PC-9 (cell line): ENCODE measurements at places on chromosomes 4 and X. TPM values are rescaled to one million over a fixed set of nuclear protein-coding genes. Genes with fewer than 3 reads are reported as not detected.

- no peak for DNase-seq
Measured at GRCh38 chr4:188624370-188624769, 485.1 kb downstream of the TRIML1 start.

- peak; percentile 45 for DNase-seq
Measured at GRCh38 chr4:152968806-152969394, 32.8 kb downstream of the FHDC1 start.

DNA sequence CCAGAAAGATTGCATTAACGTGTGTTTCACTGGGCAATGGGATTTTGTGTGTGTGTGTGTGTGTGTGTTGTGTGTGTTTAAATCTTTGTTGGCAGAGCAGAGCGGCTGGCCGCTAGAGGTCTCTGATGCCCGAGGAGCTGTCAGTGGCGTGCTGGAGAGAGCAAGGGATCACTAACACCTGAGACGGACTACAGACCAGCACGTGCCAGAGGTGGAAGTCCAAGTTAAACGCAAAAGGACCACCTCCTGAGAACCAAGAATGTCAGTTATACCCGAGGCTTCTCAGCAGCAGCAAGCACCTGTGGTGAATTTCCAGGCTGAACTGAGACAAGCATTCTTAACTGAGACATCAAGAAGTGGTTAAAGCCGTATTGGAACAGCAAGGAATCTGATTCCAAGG is 9.0 kb upstream of the SLC25A14 start:
- DNase-seq: peak; percentile 48

DNA sequence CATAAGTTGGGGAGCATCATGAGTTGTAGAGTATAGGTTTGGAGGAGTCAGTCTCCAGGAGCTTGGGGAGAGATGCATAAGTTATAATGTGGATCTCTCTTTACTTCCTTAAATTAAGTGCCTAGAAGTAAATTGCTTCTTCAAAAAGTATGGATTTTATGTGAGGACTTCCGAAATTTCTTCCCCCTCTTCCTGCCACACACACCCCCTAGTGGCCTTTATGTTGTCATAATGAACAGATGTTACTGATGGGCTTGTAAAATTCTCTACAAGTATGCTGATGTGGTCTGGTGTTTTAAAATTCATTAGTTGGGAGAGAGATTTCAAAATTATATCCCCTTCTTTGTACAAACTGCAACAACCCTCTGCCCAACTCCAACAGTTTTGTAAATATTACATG is 2.3 kb upstream of the METTL14 start:
- DNase-seq: no peak

The VCX2 gene
- total RNA-seq: not detected in 2 replicates

GRCh38 chr4:93960450-93960849 is 131.9 kb downstream of the ATOH1 start:
- no peak for DNase-seq

GRCh38 chrX:16304751-16305150 is 137.5 kb downstream of the MAGEB17 start:
- DNase-seq: no peak

- DNase-seq: no peak
Measured at GRCh38 chr4:186167605-186168004, 23.8 kb upstream of the CYP4V2 start.

DNA sequence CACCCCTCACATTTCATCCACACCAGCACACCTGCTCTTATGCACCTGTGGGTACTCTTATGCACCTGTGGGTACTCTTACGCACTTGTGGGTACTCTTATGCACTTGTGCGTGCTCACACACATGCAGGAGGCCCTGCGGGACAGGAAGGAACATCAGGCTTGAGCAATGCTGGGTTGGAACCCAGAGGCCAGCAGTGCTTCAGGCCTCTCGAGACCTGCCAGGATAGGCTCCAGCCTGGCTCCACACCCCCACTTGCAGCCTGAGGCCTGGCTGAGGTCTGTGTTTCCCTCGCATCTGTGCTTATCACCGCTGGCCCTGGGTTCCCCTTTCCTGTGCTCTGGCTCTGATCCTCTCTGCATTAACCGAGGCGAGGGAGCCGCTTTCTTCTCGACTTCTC is 34.7 kb downstream of the SORCS2 start:
- DNase-seq: no peak

- DNase-seq: no peak
Measured at GRCh38 chr4:121764702-121765367, at the start of gene SMIM43. Gene SMIM43, minus strand, starts transcription at chr4:121765164. Its CDS starts 59 bp downstream, at chr4:121765105.

DNA sequence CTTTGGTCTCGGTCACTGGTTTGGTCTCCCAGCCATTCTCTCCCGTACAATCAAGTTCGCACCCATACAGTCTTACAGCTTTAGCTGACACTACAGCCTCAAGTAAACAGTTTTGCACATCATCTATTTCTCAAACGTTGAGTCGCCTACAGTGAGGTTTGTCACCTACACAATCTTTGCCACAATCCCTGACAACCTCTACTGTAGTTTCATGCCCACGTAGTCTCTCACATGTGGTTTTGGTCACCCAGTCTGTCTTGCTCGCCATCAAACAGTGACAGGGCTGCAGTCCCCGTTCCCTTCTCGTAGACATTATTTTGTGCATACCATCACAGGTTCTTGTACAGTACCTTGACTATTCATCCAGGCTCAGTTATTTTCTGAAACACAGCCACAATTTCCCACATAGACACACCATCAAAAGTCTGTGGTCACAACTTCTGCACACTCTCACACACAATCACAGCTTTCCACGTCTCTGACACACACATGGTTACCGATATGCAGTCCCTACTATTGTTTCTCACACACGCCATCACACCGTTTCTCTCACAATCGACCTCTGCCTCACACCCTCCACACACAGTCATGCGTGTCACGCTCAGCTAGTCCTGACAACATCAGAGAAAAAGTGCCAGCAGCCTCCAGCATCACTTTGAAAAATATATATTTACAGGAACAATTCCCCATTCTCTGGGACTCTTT is 5.3 kb upstream of the CFP start:
- DNase-seq: no peak

- DNase-seq: no peak
Measured at GRCh38 chr4:41322617-41323016, 65.9 kb downstream of the UCHL1 start.

GRCh38 chr4:177374966-177375365 is 65.3 kb downstream of the NEIL3 start:
- no peak for DNase-seq

The TMEM154 gene
- 19.7 and 34.5 TPM in 2 replicates for total RNA-seq

GRCh38 chr4:61909031-61909430 is 708.9 kb downstream of the ADGRL3 start:
- no peak for DNase-seq

The UGT2B7 gene
- total RNA-seq: not detected in 2 replicates

DNA sequence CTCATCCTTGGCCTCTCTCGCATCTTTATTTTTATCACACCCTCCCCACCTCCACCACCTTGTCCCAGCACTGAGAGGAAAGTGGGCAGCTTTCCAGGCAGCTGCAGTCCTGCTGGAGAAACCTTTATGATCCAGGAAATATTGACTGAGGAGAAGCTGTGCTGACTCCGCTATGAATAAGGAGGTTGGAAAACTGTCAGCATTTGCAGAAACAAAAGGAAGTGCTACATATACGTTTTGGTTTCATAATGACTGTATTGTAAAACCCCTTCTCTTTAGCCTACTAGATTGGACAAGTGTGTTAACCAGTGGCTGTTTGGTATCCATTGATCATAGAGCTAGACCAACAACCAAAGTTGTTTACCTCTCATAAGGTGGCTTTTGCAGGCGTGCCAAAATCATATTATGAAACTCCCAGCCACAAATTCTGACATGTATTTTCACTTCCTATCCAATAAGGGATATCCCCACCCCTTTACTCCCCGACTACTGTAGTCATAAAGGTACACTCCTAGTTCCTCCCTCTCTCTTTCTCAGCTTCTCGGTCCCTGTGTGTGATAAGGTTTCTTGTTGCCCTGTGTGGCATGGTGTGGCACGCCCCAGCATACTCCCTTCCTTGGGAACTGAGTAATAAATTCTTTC is 88.4 kb downstream of the GPR143 start:
- DNase-seq: no peak

DNA sequence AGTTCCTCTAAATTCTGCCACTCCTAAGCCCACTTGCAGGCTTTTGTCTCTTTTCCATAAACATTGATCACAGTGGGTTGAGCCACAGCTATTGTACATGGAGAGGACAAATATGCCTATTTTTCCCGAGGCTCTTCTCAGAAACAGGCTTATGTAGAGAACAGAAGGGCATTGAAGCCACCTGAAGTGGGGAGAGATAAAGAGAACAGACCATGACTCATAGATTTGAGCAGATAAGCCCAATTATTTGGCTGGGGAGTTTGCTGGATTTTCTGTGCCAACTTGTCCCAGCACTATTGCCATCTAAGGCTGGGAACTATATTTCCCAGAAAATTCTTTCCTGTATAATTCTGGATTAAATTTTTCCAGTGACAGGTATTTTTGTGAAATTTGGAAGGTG is 446.1 kb upstream of the RPS6KA3 start:
- DNase-seq: no peak

DNA sequence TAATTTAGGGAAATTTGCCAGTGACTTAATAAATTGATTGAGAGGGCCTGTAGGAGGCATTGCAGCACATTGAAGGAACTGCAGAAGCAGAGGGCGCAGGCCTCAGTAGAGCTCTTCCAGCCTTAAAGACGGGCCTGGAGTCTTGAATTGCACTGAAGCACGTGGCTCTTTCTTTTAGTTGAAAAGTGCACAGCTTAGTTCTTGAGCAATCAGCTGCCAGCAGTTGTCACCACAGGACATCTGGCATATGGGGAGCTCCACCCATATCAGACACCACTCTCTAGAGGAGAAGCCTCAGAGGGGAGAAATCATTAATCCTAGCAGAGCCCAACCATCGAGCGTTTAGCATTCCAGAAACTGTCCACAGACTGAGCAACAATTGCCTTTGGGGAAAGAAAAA is 16.0 kb upstream of the FGF16 start:
- DNase-seq: no peak

DNA sequence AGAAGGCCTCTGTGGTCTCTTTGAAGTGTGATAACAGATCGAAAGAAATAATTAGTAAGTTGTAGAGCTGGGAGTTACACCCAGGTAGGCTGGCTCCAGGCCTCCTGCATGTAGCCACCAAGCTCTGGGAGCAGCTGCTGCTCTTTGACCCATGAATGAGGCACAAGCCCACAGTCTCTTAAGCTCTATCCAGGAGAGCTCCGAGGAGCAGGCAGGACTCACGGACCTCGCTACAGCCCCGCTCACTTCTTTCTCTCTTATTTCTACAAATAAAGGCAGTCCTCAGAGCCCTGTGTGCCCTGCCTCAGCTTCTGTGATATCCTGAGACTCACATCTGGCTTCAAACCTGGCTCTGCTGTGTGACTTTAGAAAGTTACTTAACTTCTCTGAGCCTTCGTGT is 86.9 kb downstream of the EVC start:
- DNase-seq: no peak

DNA sequence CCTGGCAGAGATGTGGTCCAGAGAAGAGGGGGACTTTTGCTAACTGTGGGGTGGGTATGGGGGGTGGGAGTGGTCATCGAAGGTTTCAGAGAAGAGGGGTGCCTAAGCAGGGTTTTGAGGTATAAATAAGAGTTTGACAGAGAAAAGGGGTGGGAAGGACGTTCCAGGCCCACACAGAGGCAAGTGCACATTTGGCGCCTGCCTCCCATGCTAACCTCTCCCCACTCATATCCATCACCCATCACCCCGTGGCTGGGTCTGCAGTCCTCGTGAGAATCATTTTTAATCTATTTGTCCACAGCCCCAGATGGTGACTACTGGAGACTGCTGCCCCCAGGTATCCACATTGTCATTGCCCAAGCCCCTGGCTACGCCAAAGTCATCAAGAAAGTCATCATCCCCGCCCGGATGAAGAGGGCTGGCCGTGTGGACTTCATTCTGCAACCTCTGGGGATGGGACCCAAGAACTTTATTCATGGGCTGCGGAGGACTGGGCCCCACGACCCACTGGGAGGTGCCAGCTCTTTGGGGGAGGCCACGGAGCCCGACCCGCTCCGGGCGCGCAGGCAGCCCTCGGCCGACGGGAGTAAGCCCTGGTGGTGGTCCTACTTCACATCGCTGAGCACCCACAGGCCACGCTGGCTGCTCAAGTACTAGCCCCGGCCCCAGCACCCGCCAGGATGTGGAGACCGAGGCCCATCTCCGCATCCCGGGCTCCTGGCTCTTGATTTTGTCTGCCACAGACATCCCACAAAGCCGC is 26.6 kb downstream of the CPZ start:
- DNase-seq: no peak

GRCh38 chrX:8820910-8821527 is 19.8 kb upstream of the FAM9A start:
- DNase-seq: no peak

DNA sequence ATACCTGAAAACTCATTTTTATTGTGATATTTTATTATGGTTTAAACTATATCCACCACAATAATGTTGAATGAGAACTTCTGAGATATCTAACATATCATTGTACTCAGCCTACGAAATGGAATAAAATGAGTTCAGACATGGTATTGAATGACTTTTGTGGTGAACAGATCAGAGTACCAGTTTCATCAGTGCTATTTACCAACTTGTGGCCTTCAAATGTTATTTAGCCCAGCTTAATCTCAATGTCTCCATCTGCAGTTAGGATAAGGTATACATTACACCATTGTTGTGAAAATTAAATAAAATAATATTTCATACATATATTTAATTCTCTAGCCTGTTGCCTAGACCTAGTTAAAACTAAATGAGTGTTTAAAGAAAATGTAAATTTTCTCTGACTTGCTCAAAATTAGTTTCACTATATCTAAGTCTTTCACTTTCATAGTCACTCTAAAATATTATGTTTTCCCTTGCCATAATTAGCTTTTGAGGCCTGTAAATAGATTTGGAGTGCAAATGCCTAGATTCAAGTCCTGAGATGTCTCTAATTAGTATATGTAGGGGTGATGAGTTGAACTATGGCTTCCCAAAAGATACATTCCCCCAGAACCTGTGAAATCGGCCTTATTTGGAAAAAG is 594.2 kb downstream of the STPG2 start:
- DNase-seq: no peak

DNA sequence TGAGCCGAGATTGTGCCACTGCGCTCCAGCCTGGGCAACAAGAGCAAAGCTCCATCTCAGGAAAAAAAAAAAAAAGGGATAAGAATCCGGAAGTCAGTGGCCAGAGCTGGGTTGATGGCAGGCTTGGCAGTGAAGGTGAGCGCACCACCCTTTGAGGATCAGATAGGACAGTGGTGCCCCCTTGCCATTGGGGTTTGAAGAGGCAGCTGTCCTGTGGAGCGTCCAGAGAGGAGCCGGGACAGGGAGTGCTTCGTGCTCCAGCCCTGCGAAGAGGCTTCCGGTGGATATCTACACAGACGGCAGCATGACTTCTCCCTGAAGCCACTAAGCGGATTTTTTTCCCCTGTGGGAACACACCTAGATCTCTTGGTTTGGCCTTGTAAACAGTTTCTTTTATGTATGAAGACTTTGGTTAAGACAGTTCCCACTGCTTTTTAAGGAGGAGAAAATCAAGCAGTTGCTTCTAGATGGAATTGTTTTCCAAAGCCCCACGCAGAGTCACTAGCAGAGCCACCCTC is 6.5 kb downstream of the TBC1D14 start:
- no peak for DNase-seq

- no peak for DNase-seq
Measured at GRCh38 chr4:98802770-98803198, 126.1 kb downstream of the EIF4E start.
